ENCODE measurements at places on chromosomes 16 and 17. TPM values are rescaled to one million over a fixed set of nuclear protein-coding genes. Genes with fewer than 3 reads are reported as not detected.

SLFN13 gene
- 2.1 TPM for total RNA-seq

CX3CL1 gene
- 19.1 TPM for total RNA-seq

DNA sequence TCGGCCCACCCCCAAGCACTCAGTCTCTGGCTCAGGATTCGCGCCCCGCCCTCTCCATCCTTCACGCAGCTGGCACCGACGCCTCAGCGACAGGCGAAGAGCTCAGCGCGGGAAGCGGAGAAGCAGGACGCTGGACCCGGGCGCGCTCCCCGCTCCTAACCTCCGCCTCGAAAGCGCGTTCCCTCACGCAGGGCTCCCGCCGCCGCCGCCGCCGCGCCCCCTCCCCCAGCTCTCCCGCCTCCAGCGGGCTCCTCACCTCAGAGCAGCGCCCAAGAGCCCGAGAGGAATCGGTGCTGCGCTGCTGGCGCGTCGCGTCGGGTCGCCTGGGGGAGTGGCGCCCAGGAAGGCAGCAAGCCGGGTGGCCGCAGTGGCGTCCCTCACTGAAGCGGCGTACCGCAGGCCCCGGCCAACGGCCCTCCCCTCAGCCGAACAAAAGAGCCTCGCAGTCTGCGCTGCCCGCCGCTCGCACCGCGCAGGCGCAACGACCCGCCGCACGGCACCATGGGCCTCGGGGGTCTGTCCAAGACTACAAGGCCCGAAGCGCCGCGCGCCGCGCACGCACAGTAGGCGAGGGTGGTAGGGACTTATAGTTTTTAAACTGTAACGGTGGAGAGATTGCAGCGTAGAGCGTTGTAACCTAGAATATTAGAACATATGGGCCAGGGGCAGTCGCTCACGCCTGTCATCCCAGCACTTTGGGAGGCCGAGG, at the start of gene CBX1:
CBX1 (minus strand) TSS at position 467 of the 709 bp plus-strand sequence. CDS start 24,474 bp downstream, outside the sequence.
- peak within 1 kb of the TSS; percentile 68 for H3K27ac ChIP-seq
- peaks cover 13% of the 10 kb centered on the region for H3K4me1 ChIP-seq
- H3K27me3 ChIP-seq = no peaks in the 10 kb centered on the region

DNA sequence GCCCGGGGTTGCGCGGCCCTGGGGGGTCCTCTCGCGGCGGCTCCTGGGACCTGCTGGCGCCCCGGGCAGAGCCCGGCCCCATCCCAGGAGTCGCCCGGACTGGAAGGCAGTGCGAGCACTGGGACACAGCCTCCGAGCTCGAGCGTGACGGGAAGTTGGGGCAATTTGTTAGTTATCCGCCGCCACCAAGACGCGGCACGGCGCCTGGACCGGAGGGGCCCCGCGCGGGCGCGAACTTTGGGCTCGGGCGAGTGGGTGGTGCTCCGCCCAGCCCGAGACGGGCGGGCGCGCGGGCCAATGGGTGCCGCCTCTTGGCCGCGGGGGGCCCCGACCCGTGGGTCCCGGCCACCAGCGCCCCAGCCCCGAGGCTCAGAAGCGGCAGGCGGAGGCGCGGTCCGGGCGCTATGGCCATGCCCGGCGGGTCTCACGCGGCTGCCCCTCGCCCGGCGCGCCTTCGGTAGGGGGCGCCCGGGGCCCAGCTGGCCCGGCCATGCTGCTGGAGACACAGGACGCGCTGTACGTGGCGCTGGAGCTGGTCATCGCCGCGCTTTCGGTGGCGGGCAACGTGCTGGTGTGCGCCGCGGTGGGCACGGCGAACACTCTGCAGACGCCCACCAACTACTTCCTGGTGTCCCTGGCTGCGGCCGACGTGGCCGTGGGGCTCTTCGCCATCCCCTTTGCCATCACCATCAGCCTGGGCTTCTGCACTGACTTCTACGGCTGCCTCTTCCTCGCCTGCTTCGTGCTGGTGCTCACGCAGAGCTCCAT, at the start of gene ADORA2B:
ADORA2B (plus strand) TSS at position 372 of the 768 bp plus-strand sequence; CDS start at position 491, 119 bp downstream.
- H3K36me3 ChIP-seq = no peaks in the 10 kb centered on the region
- H3K27ac ChIP-seq = no peak within 1 kb of the TSS
- no peaks in the 10 kb centered on the region for H3K27me3 ChIP-seq
- DNase-seq = peak; percentile 65

DNA sequence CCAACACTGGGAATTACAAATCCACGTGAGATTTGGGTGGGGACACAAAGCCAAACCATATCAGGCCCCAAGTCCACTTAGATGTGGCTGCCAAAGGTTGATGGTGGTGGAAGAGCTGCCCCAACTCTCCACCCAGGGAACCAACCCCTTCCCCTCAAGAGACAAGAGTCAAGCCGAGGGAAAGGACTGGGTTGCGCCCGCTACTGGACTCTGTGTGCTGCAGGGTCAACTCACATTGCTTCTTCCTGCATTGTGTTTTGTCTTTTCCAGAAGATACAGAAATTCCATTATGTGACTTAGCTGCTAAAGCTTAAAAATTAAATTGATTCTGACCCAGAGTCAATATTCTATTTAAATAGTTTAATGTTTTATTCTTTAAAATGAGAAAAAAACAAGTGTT, 58.5 kb downstream of the ADAMTS18 start:
- no peaks in the 10 kb centered on the region for H3K27me3 ChIP-seq
- H3K4me1 ChIP-seq = peaks cover 15% of the 10 kb centered on the region
- DNase-seq = no peak
- H3K4me3 ChIP-seq = no peak overlapping the region

GRCh38 chr16:84884596-84885341, 65.0 kb downstream of the CRISPLD2 start:
- no peaks in the 10 kb centered on the region for H3K36me3 ChIP-seq
- DNase-seq = no peak
- H3K4me1 ChIP-seq = peaks cover 10% of the 10 kb centered on the region
- H3K4me3 ChIP-seq = no peak overlapping the region
- H3K27me3 ChIP-seq = no peaks in the 10 kb centered on the region
- peak overlapping the region; percentile 22 for H3K27ac ChIP-seq

DNA sequence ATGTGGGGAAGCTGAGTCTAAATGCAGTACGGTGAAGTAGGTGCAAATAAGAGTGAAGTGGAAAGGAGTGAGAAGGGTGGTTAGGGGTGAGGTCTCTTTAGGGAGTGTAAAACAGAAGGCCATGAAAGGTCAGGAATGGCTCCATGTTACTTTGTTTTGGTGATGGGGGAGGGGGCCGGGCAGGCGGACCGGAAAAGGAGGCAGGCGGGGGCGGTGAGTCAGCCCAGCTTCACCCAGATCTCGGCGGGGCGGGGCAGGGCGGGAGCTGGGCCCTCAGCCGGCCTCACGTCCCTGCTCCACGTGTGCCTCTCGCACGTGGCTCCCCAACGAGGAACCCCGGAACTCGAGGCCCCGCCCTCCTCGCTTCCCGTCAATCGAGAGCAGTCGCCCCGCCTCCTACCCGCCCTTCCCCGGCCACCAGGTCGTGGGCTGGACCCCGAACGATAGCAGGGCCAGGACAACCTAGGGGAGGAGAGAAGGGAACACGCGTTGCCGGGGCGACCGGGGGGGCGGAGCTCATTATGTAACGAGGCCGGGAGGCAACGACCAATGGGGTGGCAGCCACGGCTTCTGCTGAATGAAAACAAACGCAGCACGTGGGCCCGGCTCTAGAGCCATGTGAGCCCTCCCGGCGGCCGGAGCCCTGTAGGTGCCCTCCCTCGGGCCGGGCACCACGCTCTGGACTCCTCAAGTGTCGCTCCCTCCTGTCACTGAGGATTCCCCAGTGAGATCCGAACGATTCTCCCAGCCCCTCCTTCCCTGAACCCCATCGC, 1.4 kb downstream of the NR1D1 start:
- peak; percentile 100 for DNase-seq
- H3K4me1 ChIP-seq = peaks cover 91% of the 10 kb centered on the region
- peaks cover 8% of the 10 kb centered on the region for H3K36me3 ChIP-seq
- H3K4me3 ChIP-seq = peak overlapping the region; percentile 17
- H3K27me3 ChIP-seq = no peaks in the 10 kb centered on the region

- H3K36me3 ChIP-seq = no peaks in the 10 kb centered on the region
- H3K4me3 ChIP-seq = no peak overlapping the region
- H3K4me1 ChIP-seq = peaks cover under 1% of the 10 kb centered on the region
Measured at GRCh38 chr17:64139542-64139941, 9.6 kb upstream of the ERN1 start.

GRCh38 chr16:8251298-8251697, 339.0 kb downstream of the TMEM114 start:
- H3K4me3 ChIP-seq = no peak overlapping the region
- no peaks in the 10 kb centered on the region for H3K27me3 ChIP-seq
- no peak for DNase-seq
- H3K27ac ChIP-seq = no peak overlapping the region

KRT14 gene
- total RNA-seq = not detected

- peaks cover 29% of the 10 kb centered on the region for H3K36me3 ChIP-seq
- no peaks in the 10 kb centered on the region for H3K27me3 ChIP-seq
- no peak overlapping the region for H3K27ac ChIP-seq
- H3K4me1 ChIP-seq = no peaks in the 10 kb centered on the region
- no peak overlapping the region for H3K4me3 ChIP-seq
Measured at GRCh38 chr16:58187092-58187491, 10.8 kb downstream of the CSNK2A2 start.

GRCh38 chr16:86922311-86922710, 344.0 kb downstream of the FOXL1 start:
- no peak overlapping the region for H3K4me3 ChIP-seq
- H3K27me3 ChIP-seq = no peaks in the 10 kb centered on the region
- DNase-seq = no peak
- H3K27ac ChIP-seq = no peak overlapping the region
- H3K36me3 ChIP-seq = no peaks in the 10 kb centered on the region

DNA sequence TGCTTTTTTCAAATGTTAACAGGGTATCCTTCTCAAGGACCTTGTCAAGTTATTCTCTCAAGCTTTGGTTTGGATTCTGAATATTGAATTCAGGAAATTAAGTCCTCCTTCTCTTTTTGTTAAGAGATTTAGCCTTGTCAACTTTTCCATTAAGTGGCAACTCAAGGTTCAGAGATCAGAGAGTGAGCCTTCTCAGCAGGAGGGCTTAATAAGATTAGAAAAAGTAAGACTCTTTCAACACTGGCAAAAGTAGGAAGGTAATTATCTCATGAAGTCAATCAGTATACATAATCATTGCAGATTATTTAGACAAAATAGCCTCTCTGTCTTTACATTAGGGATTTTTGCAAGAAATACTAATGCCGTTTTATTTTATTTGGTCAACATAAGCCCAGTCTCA, 330.7 kb downstream of the KIF2B start:
- no peaks in the 10 kb centered on the region for H3K27me3 ChIP-seq
- H3K4me3 ChIP-seq = no peak overlapping the region
- DNase-seq = no peak
- no peaks in the 10 kb centered on the region for H3K36me3 ChIP-seq

DNA sequence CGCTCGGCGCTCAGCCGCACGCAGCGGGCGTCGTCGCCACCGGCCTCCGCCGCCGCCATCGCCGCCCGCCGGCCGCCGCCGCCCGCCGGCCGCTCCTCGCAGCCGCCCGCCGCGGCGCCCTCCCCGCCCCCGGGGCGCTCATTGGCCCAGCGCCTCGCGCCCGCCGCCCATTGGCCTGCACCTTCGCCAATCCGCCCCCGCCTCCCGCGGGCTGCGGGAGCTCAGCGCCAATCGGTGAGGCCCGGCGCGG, at the start of gene PGP:
PGP (minus strand) TSS at position 122 of the 250 bp plus-strand sequence; CDS start at position 59, 63 bp downstream.
- no peaks in the 10 kb centered on the region for H3K36me3 ChIP-seq
- no peaks in the 10 kb centered on the region for H3K27me3 ChIP-seq
- H3K4me3 ChIP-seq = peak within 1 kb of the TSS; percentile 29
- H3K4me1 ChIP-seq = peaks cover 26% of the 10 kb centered on the region

MT1A gene
- 268 TPM for total RNA-seq

PLA2G10 gene
- not detected for total RNA-seq

DNA sequence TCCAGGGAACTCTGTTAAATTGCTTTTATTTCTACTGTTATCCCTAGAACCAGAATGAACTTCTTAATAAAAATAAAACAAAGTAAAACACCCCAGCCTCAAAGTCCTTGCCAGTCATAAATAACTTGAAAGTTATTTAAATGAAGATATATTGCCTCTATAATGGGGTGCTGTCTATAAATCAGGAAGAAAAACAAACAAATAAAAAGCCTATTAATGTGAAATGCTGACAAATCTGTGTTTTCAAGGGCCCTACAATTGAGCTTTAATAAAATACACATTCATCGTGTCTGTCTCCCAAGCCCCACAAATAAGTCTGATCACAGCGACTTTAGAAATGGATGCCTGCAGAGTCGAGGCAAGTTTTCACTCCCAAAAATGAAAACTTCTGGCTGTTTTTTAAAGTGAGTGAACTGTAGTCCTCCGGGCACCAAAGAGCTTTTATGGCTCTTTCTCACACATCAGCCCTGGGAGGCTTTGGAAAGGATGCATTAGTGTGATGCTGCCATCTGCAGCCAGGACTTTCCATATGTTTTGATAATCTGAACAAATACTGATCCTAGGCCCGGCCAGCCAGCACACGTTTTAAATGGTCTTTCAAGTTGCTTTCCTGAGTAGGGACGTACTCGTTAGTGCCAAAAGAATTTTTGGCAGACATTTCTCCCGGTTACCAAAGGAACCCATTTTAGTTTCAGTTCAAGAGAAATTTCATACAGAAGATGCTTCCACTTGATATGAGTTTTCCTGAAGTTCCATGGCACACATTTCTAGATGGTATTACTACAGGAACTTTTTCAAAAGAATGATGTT, 16.3 kb downstream of the NACA2 start:
- peak; percentile 11 for DNase-seq
- H3K36me3 ChIP-seq = no peaks in the 10 kb centered on the region
- no peaks in the 10 kb centered on the region for H3K4me1 ChIP-seq
- H3K27ac ChIP-seq = no peak overlapping the region
- no peak overlapping the region for H3K4me3 ChIP-seq
- no peaks in the 10 kb centered on the region for H3K27me3 ChIP-seq

DNA sequence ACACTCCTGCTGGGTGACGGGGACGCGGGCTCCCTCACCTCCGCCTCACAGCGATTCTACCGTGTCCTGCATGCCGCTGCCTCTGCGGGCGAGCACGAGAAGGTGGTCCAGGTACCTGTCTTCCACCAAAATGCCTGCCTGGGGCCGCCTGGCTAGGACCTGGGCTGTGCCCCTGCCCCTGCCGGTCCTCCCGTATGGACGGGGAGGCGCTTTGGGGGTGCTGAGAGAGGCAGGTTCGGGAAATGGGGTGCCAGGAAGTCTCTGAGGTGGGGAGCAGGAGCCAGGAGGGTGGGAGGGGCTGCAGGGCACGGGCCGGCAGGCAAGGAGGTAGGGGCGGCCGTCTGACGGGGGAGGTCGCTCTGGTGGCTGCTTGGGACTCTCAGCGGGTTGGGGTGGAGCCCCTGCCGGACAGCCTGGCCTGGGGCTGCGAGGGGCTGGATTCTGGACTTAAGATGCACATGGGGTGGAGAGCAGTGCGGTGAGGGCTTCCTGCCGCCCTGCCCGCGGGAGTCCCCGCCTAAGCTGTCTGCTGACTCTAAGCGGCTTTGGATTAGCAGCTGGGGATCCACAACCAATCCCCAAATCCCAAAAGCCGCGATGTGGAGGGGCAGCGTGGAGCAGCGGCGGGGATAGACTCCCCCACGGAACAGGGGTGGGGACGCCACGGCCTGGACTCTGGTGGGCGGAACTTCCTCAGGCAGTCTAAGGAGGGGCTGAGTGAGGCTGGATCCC, 5.8 kb downstream of the CHTF18 start:
- H3K4me3 ChIP-seq = no peak overlapping the region
- H3K36me3 ChIP-seq = no peaks in the 10 kb centered on the region
- H3K27me3 ChIP-seq = no peaks in the 10 kb centered on the region
- no peak for DNase-seq
- peaks cover 2% of the 10 kb centered on the region for H3K4me1 ChIP-seq

SRCIN1 gene
- total RNA-seq = 11.2 TPM

GRCh38 chr16:85863384-85863774, 35.6 kb upstream of the IRF8 start:
- no peaks in the 10 kb centered on the region for H3K36me3 ChIP-seq
- no peak for DNase-seq
- no peak overlapping the region for H3K4me3 ChIP-seq
- H3K27ac ChIP-seq = no peak overlapping the region
- no peaks in the 10 kb centered on the region for H3K27me3 ChIP-seq

Measured in body of pancreas (tissue), 4 donors.